Stimulated activated CD8-positive, alpha-beta memory T cell treated with anti-CD3 and anti-CD28 coated beads, Interleukin-7, amount 100 ng/mL, for 1 hour (primary cell): ENCODE measurements at places on chromosomes 2 and 18.

GRCh38 chr2:28334527-28334894 is 58.1 kb upstream of the FOSL2 start:
- no peak for DNase-seq

DNA sequence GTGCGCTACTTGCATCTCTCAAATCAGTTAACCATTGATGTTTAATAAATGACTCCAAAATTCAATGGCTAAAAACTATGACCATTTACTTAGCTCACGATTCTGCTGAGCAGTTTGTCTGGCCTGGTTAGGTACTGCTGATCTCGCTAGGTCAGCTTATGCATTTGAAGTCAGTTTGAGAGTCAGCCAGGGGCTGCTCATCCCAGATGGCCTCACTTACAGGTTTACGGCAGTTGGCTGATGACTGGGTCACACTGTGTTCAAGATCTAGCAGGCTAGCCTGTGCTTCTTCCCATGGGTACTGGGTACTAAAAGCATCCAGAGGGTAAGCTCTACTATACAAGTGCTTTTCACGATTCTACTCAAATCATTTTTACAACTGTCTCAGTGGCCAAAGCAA is 122.1 kb downstream of the DLGAP1 start:
- no peak for DNase-seq

DNA sequence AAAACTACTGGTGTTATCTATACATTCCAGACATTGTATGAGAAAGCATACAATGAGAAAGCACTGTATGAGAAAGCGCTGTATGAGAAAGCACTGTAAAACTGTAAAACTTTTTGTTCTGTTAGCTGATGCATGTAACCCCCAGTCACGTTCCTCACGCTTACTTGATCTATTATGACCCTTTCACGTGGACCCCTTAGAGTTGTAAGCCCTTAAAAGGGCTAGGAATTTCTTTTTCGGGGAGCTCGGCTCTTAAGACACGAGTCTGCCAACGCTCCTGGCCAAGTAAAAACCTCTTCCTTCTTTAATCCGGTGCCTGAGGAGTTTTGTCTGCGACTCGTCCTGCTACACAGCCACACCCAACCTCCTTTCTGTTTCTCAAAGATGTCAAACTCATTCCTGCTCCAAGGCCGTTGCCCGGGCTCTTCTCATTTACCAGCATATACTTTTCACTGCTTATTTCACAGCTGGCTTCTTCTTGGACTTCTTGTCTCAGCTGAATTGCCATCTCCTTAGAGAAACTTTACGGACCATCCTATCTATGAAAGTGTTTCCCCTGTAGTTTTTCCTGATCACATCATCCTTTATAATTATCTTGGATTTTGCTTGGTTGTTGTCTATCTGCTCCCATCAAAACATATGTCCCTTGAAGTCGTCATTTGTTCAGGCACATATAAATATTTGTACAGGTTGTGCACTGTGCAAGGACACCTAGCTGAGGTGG is 29.8 kb upstream of the YES1 start:
- DNase-seq = no peak

DNA sequence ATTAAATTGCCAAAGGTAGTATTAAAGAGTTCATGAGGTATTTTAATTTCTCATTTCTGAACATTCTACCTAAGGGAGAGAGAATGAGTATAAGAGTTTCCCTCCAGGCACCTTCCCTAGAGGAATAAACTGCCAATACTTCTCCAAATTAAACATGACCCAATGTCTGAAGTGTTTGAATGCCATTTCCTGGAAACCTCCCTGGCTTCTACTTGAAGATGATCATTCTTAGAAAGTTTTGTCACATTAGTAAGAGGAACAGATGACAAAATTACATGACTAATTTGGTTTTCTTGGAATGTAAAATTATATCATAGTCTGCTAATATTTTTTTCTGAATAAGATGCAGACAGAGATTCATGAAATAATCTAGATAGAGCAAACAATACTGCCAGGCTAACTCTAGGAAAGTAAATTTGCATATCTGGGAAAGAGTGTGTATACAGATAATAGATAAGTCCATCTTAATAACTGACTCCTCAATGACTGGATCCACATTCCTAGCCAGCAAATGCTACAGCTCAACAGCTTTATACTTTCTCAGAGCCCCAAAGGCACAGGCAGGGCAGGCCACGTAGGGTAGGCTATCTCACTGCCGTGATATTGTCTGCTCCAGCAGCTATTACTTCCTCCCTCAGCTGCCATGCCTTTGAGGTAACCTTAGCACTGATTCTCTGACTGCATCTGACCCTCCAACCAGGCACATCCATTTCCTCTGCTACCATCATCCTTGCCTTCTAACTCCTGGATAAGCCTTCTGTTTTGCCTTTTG is 630.8 kb upstream of the PIK3C3 start:
- DNase-seq = no peak

- no peak for DNase-seq
Measured at GRCh38 chr2:714005-714741, 37.0 kb upstream of the TMEM18 start.

- no peak for DNase-seq
Measured at GRCh38 chr2:164816900-164817299, 24.7 kb downstream of the COBLL1 start.

GRCh38 chr2:112161431-112162145 is 23.4 kb downstream of the FBLN7 start:
- DNase-seq = no peak

DNA sequence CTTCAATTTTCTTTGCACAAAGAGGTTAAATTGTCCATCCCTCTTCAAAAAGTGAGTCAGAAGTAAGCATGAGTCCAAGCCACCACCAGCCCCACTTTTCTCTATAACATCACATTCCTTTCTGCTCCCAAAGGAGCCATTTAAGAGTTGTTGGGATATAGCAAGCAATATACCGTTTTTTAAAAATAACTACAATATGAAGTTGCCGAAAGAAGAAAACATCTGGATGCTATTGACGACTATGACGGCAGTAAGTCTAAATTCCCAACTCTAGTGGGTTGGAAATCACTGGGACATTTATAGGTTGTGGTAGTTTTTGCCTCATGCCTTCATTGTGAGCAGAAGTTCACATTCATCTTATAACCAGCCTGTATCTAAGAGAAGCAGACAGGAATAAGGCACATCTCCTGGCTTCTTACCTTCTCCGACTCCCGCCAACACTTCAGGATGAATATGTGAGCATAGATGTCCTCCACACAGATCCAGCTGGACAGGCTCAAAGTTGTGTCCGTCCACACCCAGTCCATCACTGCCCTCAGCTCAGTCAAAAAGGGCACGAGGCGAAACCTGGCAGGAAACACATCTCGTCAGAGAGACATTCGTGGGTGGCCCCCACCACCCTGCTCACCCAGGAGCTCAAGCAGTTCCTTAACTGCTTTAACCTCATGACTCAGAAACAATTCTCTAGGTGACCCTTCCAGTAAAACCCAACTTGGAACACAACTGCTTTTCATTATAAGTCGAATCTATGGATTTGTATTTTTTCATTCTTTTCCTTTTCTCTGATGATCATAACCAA is 163.6 kb downstream of the NAPG start:
- no peak for DNase-seq

- no peak for DNase-seq
Measured at GRCh38 chr18:10285283-10285640, 169.2 kb upstream of the APCDD1 start.

DNA sequence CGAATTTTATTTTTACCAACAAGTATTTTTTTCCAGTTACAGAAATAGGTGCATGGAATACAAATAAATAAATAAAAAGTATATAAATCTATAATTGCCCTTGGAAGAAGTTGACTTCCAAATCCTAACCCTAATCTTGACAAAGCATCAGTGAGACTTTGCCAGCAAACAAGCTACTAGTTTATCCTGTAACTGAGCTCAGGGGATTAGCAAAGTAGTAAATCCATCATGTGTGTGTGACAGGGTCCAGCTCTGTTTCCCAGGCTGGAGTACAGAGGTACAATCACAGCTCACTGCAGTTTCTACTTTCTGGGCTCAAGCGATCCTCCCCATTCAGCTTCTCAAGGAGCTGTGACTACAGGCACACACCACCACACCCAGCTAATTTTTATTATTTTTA is 948.0 kb upstream of the CNTNAP5 start:
- DNase-seq = no peak

- no peak for DNase-seq
Measured at GRCh38 chr18:62643181-62643580, 72.2 kb upstream of the PHLPP1 start.

DNA sequence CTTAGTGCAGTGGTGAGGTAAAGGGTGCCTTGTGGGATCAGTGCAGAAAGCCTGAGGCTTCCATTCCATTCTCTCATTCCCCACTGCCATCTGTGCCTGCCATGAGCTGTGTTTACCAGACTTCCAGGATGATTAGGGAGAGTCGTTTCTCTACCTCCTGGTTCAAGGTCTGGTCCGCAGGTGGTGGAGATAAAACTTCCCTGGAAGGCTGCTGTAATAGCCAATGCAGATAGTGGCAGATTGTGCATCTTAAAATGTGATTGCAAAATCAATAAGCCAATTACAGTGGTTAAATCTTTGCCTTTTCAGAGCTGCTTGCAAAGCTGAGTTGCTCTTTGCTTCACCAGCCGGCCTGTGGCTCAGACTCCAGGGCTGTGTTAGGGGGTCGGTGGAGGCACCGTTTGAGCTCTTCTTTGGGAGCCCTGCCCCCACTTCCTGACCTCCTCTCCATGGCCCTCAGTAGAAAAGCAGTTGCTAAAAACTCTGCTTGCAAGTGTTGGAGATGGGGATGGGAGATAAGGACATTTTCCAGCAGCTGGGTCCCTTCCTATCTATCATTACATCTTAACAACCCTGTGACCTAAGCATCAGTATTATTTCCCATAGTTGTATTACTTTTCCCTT is 95.2 kb upstream of the HS6ST1 start:
- DNase-seq = no peak

DNA sequence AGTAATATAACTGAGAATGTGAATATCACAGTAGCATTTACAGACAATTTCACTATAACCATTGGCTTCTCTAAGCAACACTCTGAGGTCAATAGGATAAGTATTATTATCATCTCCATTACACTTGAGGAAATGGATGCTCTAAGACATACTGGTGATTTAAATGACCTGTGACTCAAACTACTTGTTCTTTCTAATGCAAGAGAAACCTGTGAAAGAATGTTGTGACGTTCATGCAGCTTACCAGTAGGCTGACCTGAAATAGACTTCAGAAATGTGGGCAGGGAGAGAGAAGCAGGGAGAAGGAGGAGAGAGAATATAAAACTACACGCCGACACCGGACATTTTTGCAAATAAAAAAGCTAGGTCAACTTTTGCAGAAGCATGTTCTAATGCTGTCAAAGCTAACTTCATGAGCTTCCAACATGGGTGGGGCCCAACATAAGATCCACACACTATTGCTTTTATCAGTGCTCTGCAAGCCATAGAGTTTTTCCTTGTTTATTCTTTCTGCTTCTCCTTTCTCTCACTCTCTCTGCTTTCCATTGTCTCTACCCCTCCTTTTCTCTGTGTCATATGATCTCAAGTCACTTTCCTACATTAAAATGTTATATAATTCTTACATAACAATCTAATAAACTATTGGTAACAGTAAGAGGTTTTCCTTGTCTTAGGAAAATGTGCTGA is 217.6 kb upstream of the FN1 start:
- no peak for DNase-seq

DNA sequence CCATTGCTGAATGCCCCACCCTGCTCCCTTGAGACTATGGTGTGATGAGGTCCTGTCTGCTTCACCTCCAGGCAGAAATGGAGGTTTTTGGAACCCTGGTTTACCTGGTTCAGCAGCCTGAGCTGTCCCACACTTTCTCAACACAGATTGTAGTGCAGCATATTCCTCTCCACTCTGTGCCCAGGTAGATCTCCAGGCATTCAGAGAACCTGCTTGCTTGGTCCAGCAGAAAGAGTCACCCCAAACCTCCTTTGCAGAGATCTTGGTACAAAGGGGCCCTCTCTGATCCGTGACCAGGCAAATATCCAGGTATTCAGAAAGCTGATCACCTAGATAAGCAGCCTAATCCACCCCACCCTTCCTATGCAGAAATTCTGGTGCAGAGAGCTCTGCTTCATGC is 1288.2 kb upstream of the CRIM1 start:
- no peak for DNase-seq

DNA sequence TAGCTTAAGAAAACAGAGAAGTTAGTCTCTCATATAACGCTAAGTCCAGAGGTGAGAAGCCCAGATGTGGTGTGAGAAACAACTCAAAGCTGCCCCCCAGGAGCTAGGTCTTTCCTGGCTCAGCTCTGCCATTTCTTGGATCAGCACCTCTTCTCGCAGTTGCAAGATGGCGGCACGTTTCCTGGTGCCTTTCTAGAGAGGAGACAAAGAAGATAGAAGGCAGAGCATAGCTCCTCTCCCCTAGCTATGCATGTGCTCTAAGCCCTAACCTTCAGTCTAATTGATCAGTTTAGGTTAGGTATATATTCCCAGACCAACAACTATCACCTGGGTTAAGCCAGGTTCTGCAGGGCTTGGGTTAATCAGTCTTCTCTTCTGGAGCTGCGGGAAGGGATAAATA is 119.5 kb upstream of the RAB12 start:
- DNase-seq = no peak

GRCh38 chr2:199405241-199405640 is 52.5 kb downstream of the SATB2 start:
- DNase-seq = no peak
